Mesangial cell (primary cell): ENCODE measurements at places on chromosomes 4 and X. TPM values are rescaled to one million over a fixed set of nuclear protein-coding genes. Genes with fewer than 3 reads are reported as not detected.

NUDT10 gene
- total RNA-seq, result 3.8 and 4.2 TPM in 2 replicates

ARHGAP6 gene
- total RNA-seq, result 0.65 and 7.5 TPM in 2 replicates

CASP3 gene
- 20.5 and 24.1 TPM in 2 replicates for total RNA-seq

KIAA1210 gene
- not detected in 2 replicates for total RNA-seq
